ENCODE measurements at places on chromosomes 7 and 10.
A peak's percentile ranks its signal among the peaks of the same experiment; 100 is the strongest.

DNA sequence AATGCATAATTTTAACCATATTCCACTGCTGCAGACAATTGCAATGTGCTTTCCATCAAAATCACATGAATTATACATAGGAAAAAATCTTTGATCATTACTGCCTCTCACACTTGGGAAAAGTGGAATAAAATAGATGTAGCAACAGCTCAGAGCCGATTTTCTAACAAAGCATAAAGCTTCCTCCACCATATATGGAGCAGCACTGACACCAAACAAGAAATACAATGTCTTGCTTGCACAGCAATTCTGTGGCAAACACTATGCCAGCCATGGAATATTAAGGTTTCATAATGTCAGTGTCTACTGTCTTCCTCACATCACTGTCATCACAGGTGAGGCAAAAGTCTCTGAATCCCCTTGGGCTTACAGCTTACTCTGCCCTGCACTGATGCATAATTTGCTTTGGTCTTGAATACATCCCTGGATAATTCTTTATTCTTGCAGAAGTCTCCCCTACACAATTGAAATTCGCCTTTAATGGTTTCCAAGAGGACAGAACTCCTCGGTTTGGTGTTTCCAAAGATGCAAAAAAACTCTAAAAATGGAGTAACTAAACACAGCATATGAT lies 198.5 kb downstream of the CACNA2D1 start:
- DNase-seq = no peak

GRCh38 chr10:113267619-113268562 lies 285.0 kb upstream of the HABP2 start:
- no peak for DNase-seq

GRCh38 chr7:76505168-76506080 lies 4.9 kb upstream of the UPK3B start:
- DNase-seq = no peak

DNA sequence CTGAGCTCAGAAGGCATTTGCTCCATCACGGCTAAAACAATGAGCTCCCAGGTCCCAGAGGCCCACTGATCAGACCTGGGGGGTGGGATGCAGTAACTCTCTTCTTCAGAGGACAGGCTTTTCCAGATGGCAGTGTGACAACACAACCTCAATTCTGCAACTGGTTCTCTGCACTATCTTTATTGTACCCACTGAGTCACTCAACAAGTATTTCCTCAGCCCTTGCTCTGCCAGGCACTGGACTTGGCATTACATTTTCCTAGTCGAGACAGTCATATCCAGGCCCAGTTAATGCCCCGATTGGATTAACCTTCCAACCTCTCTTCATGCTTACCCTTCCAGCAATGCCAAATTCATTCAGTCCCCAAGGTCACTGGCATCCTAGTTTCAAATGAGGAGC lies 72.6 kb downstream of the JAZF1 start:
- DNase-seq = no peak

- DNase-seq = peak; percentile 65
These were observed 2.1 kb downstream of the MXI1 start for GRCh38 chr10:110209454-110209925.

DNA sequence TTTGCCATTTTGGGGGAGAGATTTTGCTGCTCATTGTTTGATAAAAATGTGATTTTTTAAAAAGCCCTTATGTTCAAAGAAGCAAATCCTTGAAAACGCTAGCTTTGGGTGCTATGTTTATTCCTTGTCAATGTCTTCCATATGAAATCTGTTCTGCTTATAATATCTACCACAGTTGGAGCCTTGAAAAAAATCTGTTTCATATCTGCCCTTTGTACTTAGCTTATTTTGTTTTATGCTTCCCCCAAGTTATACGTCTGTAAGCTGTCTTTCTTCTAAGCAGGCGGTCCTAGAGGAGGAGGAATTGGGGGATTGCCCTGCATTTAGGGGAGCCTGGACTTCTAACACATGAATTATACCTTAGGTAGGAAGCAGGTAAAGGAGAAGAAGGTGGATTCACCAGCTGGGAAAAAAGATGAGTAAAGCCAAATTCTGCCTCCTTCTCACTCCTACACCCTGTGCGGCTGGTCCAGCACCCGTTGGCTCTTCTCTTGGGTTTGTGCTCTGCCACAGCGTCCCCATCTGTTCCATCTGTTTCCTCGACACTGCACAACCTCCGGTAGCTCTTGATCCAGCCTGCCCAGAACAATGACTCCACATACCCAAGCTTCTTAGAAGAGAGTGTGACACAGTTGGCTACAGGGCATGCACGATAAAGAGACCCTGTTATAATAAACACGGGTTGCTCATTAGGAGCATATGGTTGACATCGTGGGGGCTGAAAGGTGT lies 31.9 kb upstream of the NEUROD6 start:
- no peak for DNase-seq

DNA sequence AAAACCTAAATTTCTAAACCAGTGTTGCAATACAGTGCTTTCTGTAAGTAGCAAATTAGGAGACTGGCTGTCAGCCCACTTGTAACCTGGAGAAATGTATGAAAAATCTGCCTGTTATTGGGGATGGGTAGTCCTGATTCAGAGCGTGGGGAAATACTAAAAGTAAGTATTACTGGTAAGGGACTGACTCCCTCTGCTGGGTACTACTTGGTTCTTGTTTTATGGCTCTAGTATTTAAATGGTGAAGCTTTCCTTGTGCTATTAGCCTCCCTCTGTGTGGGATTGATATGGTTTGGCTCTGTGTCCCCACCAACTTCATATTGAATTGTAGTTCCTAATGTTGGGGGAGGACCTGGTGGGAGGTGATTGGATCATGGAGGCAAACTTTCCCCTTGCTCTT lies 886.1 kb downstream of the SORCS1 start:
- no peak for DNase-seq

DNA sequence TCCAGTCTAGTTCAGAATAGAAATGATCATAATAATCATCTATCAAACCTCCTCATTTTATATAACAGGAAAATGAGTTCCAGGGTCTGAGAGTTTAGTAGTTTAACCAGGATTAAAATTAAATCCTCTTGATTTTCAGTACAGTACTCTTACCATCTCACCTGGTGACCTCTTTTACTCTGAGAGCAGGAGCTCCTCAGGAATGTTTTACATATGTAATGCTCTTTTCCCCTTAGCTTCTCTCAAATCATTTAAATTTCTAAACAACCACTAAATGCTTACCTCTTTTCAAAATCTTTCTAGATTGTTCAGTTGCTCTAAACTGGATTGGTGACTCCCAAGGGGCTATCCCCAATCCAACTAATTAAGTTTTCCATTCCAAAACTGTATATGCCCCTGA lies 10.2 kb upstream of the PPP3CB start:
- DNase-seq = no peak

GRCh38 chr7:23462846-23463245 lies 7.4 kb downstream of the IGF2BP3 start:
- DNase-seq = peak; percentile 38

DNA sequence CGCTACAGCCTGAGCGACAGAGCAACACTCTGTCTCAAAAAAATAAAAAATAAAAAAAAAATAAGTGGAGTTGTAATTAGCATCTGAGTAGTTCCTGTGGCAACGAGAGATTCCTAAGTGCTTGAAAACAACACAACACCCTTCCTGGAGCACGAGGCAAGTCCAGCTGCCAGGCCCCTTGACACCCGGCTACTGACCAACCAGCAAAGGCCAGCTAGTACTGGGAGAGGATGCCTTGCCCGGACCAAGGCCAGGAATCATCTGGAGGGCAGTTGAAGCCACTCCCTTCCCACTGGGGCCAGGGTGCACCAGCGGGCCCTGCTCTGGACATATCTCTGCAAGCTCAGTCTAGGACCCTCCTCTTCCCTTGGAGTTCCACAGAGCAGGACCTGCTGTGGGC lies 536 bp downstream of the C10orf105 start:
- DNase-seq = no peak

Data from right hindlimb (tissue), 1 donor.